Endothelial cell of coronary artery (primary cell): ENCODE measurements at places on chromosomes 3 and 15. TPM values are rescaled to one million over a fixed set of nuclear protein-coding genes. Genes with fewer than 3 reads are reported as not detected.

Gene GLDN
- total RNA-seq, result 0.09 TPM in 1 of 2 replicates, not detected in the other

Gene SLC24A5
- not detected in 2 replicates for total RNA-seq

Gene GPR156
- under 0.01 and 0.09 TPM in 2 replicates for total RNA-seq

Gene CCDC39
- total RNA-seq, result under 0.01 TPM in 1 of 2 replicates, not detected in the other

Gene ZNF662
- 0.36 and 1.6 TPM in 2 replicates for total RNA-seq

Gene ISLR
- total RNA-seq, result 4.6 TPM in 1 of 2 replicates, not detected in the other

Gene UQCC5
- total RNA-seq, result 7.3 and 11.6 TPM in 2 replicates
